ENCODE measurements at places on chromosomes 1 and 21. TPM values are rescaled to one million over a fixed set of nuclear protein-coding genes. Genes with fewer than 3 reads are reported as not detected.

The TAL1 gene
- total RNA-seq: 18.3 TPM

The ZBTB8B gene
- total RNA-seq: not detected

The TDRD10 gene
- total RNA-seq: 21.7 TPM

DNA sequence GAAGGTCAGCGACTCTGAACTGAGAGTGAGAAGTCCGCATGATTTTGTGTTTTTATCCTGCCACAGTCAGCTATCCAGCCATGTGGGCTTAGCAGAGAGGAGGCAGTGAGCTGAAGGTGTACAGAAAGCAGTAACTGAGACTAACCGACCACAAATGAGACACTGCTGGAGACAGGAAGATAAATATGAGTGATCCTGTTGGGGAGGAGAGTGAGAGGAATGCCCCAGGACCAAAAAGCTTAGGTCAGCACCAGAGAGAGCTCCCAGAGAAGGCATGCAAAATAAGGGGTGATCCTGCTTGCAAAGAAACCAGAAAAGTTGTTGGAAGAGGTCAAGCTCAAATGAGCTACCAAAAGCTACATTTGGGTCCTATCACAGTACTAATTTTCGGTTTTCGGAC, 63.7 kb downstream of the HLCS start:
- no peaks in the 10 kb centered on the region for H3K27me3 ChIP-seq
- DNase-seq: no peak
- H3K27ac ChIP-seq: no peak overlapping the region
- H3K36me3 ChIP-seq: no peaks in the 10 kb centered on the region
- no peak overlapping the region for H3K4me3 ChIP-seq

The A3GALT2 gene
- total RNA-seq: not detected

The CXADR gene
- total RNA-seq: 29.0 TPM

The CAP1 gene
- 373 TPM for total RNA-seq

DNA sequence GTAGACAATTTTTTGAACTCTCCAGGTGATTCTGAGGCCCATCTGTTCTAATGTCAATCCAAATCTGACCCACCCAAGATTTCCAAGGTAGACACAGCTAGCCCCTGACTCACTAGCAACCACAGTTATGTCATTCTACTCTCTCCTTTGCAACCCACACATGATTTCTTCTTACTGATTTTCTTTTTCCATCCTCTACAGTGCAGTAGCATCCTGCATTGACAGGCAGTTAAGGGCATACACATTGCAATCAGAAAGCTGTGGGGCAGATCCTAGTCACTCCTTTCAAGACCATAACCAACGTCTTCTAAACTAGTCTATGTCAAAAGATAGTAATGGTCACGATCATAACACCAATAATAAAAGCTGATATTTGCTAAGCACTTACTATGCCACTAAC, 54.2 kb downstream of the JAK1 start:
- H3K4me3 ChIP-seq: no peak overlapping the region
- no peaks in the 10 kb centered on the region for H3K36me3 ChIP-seq
- no peak for DNase-seq
- no peak overlapping the region for H3K27ac ChIP-seq
- H3K27me3 ChIP-seq: no peaks in the 10 kb centered on the region

DNA sequence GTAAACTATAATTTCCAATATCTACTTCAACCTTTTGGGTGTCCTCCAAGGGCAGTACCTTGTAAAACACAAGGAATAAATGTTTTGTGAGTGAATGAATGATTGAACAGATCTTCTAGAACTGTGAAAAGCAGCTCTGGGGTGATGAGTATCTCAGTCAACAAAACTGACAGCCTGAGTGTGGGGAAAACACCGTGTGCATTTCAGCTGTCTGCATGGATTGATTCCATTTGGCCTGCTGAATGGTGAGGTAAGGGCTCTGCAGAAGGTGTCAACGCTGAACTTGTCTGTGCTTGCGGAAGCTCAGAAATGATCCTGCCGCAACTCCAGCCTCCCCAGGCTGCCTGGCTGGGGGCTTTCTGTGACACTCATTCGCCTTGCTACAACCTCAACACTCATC, 7.4 kb upstream of the AGMAT start:
- no peaks in the 10 kb centered on the region for H3K4me1 ChIP-seq
- no peak overlapping the region for H3K4me3 ChIP-seq
- H3K27me3 ChIP-seq: no peaks in the 10 kb centered on the region
- DNase-seq: no peak

- DNase-seq: no peak
- H3K27ac ChIP-seq: no peak overlapping the region
Measured at GRCh38 chr1:159958719-159959380, 4.8 kb upstream of the SLAMF9 start.

- peaks cover 36% of the 10 kb centered on the region for H3K4me1 ChIP-seq
- H3K27me3 ChIP-seq: no peaks in the 10 kb centered on the region
- no peak overlapping the region for H3K27ac ChIP-seq
- H3K4me3 ChIP-seq: no peak overlapping the region
- DNase-seq: no peak
Measured at GRCh38 chr1:202804126-202804525, 4.1 kb downstream of the KDM5B start.

DNA sequence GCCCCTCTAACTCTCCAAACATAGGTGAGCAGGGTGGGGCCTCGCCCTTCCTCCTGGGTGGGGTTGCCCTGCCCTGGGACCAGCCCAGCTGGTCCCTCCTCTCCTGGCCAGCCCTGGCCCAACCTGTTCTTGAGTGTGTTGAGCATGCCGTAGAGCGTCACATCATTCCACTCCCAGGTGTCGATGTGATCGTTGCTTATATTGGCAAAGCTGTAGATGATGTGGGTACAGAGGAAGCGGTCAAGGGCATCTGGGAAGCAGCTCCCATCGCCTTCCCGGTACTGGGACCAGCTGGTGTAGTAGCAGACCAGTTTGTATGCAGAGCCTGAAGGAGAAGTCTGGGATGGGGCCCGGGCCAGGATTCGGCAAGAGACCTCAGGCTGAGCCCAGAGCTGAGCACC, 1.4 kb downstream of the CHI3L1 start:
- H3K36me3 ChIP-seq: no peaks in the 10 kb centered on the region
- peaks cover 6% of the 10 kb centered on the region for H3K4me1 ChIP-seq
- peak; percentile 57 for DNase-seq
- H3K27ac ChIP-seq: no peak overlapping the region
- no peaks in the 10 kb centered on the region for H3K27me3 ChIP-seq

DNA sequence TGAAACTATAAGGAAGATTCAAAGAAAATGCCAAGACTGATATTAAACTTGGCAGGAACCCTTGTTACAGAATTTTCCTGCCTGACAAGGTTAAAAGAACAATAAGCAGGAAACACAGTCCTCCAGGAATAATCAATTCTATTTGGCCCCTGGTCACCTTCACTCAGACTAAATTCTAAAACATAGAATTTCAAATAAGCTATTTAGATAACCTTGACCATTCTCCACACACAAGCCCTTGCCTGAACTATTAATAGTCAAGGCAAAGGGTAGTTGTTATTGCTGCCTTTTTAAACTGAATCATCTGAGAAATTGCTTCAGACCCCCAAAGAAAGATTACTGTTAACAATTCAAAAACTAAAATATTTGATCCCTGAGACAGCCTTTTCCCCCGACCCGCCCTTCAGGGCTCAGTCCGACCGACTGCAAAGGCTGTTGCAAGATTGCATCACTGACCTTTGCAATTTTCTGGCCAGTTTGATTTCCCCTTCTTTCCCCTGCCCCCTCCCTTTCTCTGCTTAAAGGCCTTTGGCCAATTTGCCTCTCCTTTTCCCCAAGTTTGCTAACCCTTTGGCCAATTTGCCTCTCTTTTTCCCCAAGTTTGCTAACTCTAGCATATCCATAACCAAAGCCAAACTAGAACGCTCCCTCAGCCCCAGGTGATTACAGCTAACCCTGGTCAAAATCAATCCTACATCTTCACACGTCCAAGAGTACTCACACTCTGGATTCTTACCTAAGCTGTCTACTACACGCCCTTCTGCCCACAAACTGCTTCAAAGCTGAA, 1.4 kb upstream of the G0S2 start:
- DNase-seq: no peak
- H3K27ac ChIP-seq: peak overlapping the region; percentile 55
- no peaks in the 10 kb centered on the region for H3K27me3 ChIP-seq
- H3K36me3 ChIP-seq: no peaks in the 10 kb centered on the region
- peaks cover 21% of the 10 kb centered on the region for H3K4me1 ChIP-seq

The LCE2C gene
- total RNA-seq: not detected

GRCh38 chr1:36534711-36535412, 52.1 kb upstream of the CSF3R start:
- H3K4me1 ChIP-seq: no peaks in the 10 kb centered on the region
- H3K27me3 ChIP-seq: no peaks in the 10 kb centered on the region
- H3K27ac ChIP-seq: no peak overlapping the region
- DNase-seq: no peak
- no peaks in the 10 kb centered on the region for H3K36me3 ChIP-seq

DNA sequence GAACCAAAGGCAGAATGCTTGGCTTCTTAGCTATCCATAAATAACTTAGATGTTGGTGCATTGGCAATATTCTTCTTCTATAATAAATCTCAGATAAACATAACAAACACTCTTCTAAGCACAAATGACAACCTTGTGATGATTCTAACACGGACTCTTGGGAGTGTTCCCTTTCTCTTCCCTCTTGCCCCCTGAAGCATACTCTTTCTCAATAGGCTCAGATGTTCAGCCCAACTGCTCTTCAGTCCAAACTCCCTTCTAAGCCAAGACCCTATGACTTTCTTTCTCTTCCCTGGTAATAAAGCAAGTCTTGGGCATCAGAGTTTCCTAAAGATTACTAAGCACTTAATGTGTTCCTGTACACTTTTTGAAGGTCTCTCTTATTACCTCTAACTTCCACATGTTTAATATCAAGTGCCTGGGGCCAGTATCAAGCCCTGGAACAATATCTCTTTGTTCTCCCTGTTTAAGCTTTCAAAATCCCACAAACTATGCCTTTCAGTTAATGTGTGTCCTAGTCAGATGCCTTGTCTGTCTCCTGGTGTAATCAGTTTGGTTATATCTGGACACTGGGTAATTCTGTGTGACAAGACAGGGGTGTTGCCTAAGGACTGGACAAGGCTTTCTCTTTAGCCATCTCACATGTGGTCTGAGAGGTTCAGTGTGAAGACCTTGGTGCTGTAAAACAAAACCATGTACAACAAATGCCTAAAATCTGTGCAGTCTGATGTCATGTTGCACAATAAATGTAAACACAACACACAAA, 92.9 kb upstream of the IVNS1ABP start:
- H3K36me3 ChIP-seq: no peaks in the 10 kb centered on the region
- H3K4me3 ChIP-seq: no peak overlapping the region
- H3K27ac ChIP-seq: no peak overlapping the region
- DNase-seq: no peak

The CAPN8 gene
- total RNA-seq: 83.5 TPM

DNA sequence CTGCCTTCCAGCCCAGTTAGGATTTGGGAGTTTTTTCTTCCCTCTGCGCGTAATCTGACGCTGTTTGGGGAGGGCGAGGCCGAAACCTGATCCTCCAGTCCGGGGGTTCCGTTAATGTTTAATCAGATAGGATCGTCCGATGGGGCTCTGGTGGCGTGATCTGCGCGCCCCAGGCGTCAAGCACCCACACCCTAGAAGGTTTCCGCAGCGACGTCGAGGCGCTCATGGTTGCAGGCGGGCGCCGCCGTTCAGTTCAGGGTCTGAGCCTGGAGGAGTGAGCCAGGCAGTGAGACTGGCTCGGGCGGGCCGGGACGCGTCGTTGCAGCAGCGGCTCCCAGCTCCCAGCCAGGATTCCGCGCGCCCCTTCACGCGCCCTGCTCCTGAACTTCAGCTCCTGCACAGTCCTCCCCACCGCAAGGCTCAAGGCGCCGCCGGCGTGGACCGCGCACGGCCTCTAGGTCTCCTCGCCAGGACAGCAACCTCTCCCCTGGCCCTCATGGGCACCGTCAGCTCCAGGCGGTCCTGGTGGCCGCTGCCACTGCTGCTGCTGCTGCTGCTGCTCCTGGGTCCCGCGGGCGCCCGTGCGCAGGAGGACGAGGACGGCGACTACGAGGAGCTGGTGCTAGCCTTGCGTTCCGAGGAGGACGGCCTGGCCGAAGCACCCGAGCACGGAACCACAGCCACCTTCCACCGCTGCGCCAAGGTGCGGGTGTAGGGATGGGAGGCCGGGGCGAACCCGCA, at the start of gene PCSK9:
Gene PCSK9, plus strand, starts transcription at position 207 of the 741 bp plus-strand sequence. Its CDS starts 290 bp downstream, at position 497.
- H3K4me3 ChIP-seq: peak within 1 kb of the TSS; percentile 41
- H3K36me3 ChIP-seq: no peaks in the 10 kb centered on the region
- DNase-seq: peak; percentile 83
- no peaks in the 10 kb centered on the region for H3K4me1 ChIP-seq
- H3K27me3 ChIP-seq: peaks cover 38% of the 10 kb centered on the region

GRCh38 chr1:36576118-36576517, 93.4 kb upstream of the CSF3R start:
- DNase-seq: peak; percentile 72
- no peak overlapping the region for H3K27ac ChIP-seq
- peaks cover 35% of the 10 kb centered on the region for H3K27me3 ChIP-seq

DNA sequence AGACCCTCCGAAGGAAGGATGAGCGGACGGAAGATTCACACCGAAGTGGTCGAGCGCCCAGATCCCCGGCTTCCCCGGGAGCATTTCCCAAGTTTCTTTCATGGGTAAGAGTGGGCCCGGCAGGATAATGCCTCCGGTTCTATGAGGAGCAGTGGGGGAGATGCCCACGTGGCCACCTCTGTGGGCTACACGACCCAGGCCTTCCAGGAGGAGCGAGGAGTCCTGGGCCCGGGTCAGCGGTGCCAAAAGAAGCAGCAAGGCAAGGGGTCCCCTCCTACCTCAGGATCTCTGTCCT, 7.9 kb upstream of the NBPF11 start:
- no peak overlapping the region for H3K4me3 ChIP-seq
- H3K27me3 ChIP-seq: peaks cover 16% of the 10 kb centered on the region
- DNase-seq: no peak
- H3K36me3 ChIP-seq: no peaks in the 10 kb centered on the region

Data from upper lobe of right lung (tissue), 1 donor.